ENCODE measurements at places on chromosomes 3 and 15.

- no peak for DNase-seq
Observed at GRCh38 chr3:130470126-130470525, 46.9 kb upstream of the COL6A6 start.

DNA sequence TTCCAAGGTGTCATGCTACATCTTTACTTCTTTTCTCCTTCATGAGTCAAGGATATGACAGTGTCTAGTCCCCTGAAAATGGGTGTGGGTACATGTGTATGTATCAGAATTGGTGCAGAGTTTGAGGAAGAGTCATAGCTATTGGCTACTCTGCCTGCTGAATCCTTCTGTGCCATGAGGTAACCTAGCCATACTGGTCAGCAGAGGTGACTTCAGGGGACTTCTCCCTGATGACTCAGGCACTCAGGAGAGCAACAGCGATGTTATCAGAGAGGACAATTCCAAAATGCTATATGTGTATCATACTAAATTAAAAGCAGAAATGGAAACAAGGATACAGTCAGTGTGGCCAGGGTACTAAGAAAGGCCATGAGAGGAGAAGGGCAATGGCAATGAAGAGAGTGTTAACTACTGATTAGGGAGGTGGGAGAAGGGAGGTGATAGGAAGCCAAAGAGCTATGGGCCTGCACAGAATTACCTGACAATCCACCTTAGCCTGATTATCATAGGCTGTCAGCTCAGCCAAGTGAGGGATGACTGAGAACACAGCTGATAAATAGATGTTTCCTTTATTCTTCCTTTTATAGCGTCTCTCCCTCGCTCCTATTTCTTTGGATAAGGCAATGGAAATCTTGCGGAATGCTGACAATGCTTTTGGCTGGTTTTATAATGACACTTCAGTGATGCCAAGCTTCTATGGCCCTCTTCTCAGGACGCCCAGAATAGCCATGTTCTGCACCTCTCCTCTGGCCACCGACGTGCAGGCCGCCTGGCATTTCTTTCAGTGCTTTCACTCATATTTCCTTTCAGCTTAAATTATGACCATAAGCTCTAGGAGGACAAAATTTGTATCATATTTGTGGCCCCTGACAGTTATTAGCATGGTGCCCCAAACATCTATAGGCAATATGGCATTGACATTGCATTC, 90.6 kb downstream of the FGF12 start:
- no peak for DNase-seq

- DNase-seq, result no peak
Observed at GRCh38 chr3:134409041-134409440, 34.8 kb upstream of the AMOTL2 start.

DNA sequence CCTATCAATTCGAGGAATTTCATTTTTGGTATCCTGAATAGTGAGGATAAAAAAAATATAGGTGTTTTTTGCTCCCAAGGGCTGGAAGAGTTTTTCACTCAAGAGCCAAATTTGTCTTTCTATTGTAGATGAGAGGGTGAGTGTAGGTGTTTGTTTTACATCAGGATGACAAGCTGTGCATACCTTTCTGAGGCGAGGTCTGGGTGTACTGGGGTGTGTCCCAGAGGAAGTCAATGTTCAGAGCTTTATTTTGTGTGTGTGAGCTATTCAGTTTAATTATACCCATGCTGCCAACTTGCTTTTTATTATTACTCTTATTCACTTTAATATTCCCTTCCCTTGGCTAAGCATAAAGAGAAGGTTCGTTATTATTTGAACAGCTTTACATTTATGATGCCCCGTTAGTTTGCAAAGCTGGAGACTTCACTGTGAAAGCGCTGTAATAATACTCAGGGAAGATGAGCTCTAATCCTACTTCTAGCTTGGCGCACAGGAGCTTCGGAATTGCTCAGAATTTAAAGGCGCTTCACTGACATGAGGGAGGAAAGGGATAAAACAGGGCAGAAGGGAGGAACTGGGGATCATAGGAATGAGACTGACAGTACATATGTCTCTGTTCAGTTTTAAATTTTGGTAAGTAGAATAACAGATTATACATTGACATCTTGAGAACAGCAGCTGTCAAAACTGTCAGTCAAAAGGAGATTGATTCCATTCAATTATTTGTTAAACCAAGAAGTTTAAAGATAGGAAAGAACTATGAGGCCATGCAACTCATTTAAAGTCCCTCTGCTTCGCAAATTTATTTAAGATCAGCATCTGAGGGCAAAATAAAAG, 117.7 kb upstream of the TP63 start:
- no peak for DNase-seq

DNA sequence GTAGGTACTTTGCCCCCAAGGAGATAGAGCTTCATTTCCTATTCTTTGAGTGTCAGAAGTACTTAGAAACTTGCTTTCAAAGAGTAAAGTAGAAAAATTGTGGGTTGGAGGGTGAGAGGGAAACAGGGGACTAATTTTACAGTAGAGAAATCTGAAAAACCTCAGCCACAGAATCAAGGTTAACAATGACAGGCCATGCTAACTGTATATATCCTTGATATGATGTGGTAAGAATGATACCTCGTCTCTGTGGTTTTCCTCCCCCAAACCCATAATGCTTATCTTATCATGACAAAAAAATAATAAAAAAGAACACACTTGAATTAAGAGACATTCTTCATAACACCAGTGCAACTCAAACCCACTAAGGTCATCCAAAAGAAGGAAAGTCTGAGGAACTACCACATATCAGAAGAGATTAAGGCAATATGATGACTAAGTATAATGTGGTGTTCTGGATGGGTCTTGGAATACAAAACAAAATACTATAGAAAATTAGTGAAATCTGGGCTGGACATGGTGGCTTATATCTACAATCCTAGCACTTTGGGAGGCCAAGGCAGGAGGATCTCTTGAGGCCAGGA, 360.4 kb downstream of the ULK4 start:
- no peak for DNase-seq

DNA sequence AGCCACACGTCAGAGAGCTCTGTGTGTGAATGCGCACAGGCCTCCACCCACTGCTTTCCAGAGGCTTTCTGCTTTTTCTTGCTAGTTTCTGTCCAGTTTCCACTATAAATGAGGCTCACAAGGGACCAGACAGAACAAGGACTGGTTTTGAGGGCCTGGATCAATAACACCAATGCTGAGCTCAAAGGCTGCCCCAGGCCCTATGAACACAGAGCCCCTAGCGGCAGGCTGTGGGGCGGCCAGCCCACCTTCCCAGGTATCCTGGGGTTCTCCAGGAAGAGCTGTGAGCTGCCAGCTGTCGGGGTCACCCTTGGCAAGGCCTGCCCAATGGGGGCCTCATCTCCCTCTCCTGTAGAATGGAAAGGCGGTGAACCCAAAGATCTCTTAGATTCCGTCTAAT, 2.2 kb upstream of the ITIH3 start:
- no peak for DNase-seq

DNA sequence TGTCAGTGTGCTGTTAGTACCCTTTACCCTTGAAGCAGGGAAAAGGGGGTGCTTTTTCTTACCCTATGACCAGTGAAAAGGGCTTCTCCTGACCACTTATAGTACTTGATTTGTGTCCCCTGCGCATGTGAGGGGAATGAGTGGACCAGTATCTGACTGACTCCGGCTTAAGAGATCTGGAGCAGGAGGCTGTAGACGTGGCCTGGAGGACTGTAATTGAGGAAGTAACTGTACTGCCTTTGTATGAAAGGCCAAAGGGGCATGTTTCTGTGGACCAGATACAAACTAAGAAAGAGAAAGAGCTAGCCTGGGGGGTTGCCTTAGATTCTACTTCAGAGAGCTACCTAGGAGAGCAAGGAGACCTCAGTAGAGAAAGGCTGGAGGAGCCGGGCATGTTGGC, 89.9 kb upstream of the TBL1XR1 start:
- no peak for DNase-seq
